ENCODE measurements at places on chromosomes 11 and 22.

DNA sequence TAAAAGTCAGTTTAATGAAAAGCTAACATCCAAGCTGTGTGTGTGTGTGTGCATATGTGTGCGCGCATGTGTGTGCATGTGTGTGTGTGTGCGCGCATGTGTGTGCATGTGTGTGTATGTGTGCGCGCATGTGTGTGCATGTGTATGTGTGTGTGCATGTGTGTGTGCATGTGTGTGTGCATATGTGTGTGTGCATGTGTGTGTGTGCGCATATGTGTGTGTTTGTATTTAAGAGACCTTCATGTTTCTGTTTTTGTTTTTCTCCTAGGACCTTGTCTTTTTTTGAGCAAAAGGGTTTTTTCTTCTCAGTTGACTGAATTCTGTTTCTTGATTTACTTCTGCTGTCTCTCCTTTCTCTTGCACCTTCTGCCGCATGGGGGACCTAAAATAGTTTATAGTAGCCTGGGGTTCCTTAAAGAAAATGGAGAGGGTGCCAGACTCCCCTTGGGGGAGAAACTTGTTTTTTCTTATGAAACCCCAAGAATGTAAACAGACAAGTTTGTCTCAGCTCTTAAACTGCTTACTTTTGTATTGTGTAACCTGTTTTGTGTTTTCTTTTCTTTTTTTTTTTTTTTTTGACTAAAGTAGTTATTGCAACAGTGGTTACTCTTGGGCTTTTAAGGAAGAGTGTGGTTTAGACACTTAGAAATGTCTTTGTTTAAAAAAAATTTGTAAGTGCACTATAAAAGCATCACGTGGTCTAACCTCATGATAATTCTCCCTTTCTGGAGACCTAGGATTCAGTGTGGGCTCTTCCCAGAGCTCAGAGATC is 53.0 kb downstream of the OSBPL5 start:
- no peak for DNase-seq

- no peak for DNase-seq
Measured at GRCh38 chr22:28779833-28780232, 7.3 kb downstream of the CCDC117 start.

DNA sequence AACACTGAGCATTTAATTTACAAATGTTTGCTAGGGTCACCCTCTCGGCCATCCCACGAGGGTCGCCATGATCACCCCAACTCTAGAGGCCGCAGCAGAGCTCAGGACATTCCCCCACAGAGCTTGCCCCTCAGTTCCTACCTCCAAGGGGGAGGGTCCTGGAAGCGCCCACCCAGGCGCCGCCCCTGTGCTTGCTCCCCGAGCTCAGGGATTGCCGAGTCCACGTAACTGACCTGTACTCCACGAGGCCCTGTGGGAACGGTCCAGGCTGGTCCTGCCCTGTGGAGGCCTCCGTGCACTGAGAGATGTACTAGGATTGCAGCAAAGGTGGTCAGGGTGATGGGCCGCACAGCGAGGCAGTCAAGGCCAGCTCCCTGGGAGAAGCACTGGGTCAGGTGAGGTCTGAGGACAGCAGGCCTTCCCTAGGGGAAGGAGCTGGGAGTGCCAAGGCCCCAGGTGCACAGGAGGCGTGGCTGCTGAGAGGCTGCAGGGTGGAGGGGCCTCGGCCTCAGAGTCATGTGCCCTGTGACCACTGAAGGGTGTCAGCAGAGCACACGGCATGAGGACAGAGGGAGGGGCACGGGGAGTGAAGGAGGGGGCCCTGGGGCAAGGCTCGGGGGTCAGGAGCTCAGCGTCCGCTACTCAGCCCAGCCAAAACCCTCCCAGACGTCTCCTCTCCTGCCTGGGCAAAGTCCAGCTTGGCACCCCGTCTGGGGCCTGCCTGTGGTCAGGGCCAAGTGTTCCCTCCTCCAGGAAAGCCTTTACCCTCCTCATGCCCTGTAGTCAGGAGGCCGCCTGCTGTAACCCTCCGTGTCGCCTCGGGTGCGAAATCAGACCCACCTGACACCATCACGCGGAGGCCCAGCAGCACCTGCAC is 2.4 kb upstream of the MIOX start:
- DNase-seq: no peak

GRCh38 chr11:66432597-66432996 is 6.1 kb downstream of the MRPL11 start:
- DNase-seq: no peak

DNA sequence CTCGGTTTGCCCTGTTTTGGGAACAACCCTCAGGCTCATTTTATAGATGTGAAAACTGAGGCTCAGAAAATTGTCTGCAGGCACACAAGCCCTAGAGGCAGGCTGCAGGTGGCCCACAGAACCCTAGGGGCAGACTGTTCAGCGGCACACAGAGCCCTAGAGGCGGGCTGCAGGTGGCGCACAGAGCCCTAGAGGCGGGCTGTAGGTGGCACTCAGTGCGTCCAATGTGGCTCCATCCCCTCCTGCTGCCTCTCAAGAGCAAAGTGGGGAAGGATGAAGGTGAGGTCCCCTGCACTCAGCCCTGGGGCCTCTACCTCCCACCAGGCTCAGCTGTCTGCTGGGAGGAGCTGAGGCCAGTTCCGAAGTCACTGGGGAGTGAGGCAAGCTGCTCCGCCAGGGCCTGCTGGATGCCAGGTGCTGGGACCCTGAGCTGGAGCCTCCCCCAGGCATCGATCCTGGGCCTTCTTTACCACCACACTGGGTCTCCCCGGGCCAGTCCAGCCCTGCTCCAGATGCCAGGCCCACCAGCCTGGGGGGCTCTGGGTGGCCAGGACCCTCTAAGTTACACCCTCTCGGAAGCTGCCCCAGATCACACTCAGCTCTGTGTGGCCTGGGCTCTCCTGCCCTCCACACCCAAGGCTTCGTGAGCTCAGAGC is 2.3 kb downstream of the ACY3 start:
- DNase-seq: peak; percentile 65

GRCh38 chr11:19263333-19263732 is 22.6 kb upstream of the E2F8 start:
- DNase-seq: no peak

DNA sequence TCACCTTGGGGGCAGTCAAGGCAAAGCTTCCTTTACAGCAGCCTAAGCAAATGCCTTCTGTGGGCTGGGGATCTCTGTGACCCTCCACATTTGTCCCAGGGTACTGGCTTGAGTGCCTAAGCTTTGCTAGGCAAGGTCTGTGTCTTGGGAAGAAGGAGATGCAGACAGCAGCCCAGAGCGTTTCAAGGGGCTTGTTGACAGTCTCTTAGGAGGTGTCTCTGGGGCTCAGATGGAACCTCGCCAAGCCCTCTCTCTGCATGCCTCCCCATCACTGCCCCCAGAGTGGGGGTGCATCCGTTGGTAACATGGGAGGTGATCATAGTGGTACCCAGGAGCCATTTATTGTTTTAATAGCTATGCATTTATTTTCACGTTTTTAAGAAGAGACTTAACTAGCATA is 29.1 kb upstream of the TMPRSS4 start:
- DNase-seq: no peak

DNA sequence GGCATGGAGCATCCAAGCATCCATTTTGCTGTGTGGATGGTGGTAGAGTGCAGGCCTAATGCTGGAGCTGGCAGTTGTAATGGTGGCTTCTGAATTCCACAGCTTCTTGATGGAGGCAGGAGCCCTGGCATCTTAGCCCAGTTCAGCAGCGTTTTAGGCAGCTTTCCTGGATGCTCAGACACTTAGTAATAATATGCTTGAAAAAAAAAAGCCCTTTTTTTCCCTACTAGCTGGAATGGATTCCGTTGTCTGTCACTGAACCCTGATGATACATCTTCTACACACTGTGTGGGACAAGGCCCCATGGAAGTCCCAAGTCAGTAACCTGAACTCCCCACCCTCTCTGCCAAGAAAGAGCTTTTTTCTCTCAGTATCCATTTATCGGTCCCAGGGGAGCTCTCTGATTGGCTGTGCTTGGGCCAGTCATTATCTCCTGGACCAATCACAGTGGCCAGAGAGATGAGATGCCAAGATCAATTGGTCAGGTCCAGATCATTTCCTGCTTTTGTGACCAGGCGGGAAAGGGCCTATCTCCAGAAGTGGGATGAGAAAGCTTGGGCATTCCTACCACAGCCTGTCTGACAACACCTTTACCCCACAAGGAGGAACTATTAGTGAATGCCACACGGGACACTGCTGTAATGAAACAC is 34.2 kb downstream of the MCM5 start:
- no peak for DNase-seq

- no peak for DNase-seq
Measured at GRCh38 chr11:29256580-29256979, 760.2 kb downstream of the KCNA4 start.

DNA sequence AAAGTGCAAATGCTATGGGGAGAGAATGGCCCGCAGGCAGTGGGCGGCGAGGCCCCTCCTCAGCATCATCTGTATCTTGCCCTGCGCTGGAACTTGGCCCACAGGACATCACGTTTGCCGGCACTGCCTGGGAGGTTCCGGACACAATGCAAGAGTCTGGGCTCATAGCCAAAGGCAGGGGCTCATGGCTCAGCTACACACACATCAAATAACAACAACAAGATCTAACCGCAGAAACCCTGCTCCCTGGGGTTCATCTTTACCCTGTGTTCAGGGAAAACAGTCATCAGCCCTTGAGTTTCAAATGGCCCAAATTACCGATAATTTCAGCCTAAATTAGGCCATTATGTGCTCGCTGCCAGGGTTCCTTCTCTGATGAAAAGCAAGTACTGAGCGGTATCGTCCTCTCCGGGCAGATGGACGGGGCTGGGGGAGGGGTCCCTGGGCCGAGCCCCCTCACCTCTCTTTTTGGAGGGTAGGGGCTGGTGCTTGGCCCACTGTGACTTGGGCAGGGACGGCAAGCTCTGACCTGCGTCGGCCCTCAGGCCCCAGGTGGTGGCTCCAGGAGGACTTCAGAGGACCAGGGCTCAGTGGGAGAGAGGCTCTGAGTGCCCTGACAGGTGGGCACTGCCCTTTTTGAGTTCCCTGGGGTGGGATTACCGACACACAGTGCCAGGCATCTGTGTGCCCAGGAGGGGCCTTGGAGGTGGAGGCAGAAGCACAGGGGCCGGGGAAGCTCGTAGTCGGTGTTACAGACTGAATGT is 25.0 kb upstream of the GAL start:
- no peak for DNase-seq

DNA sequence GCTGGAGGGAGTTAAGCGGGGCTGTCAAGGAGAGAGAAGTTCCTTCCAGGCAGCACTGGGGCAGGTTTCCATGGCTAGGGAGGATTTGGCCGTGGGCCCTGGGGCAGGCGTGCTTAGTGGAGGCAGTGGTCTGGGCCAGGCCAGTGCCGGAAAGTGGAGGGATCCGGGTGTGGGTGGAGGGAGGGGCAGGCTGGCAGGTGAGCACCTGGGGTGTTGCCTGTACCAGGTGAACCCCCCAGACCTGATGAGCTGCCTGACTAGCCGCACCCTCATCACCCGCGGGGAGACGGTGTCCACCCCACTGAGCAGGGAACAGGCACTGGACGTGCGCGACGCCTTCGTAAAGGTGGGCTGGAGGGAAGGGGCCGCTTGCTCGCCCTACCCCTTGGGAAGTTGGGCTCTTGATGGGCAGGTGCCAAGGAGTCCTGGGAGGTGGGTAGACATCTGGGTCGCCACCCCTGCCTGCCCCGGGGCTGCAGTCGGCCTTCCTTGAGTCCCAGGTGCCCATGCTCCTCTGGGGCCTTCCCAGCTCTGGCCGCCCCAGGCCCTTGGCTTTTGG is 32.0 kb downstream of the MYO7A start:
- DNase-seq: no peak

DNA sequence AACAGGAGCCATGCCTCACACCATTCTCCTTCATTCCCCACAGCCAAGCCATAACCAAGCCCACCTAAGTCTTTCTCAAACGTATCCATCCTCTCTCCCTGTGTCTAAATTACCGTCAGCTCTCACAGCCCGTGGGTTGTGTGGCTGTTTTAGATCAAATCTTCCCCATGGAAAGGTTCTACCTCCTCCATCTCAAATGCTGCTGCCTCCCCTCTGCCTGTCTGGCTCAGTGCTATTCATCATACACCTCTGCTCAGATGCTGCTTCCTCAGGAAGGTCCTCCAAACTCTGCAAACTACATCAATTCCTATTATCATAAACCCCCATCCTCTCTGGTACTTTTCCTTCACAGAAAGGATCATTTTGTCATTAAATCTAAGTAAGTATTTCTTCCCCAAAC is 15.1 kb downstream of the NFRKB start:
- no peak for DNase-seq

DNA sequence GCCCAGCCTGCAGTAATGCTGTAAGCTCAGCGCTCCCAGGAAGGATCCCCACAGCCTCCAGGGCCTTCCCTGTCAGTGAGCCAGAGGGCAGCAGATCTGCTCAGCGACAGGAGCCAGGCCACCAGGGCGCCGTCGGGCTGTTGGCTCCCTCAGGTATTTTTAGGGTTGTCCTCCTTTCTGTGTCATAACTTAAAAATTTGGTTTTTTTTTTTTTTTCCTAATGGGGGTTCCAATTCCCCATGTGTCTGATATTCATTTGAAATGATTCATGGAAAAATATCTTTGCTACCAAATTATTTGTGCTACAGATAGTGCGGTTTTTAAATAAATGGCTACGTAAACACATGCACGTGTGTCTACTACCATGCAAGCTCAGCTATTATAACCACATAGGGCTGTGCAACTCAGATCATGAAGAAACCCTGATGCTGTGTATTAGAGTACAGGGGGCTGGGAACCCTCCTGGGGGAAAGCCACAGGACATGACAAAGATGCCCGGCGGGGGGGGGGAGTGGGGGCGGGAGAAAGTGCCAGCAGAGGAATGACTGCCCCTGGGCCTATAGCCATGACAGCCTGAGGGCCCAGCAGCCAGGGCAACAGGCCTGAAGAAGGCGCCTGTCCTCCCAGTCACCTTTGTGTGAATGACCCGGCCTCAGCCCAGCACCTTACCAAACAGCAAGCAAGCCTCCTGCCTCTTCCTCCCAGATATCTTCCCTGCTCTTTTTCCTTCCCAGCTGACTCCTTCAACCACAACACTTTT is 89.3 kb downstream of the NAT10 start:
- DNase-seq: no peak

DNA sequence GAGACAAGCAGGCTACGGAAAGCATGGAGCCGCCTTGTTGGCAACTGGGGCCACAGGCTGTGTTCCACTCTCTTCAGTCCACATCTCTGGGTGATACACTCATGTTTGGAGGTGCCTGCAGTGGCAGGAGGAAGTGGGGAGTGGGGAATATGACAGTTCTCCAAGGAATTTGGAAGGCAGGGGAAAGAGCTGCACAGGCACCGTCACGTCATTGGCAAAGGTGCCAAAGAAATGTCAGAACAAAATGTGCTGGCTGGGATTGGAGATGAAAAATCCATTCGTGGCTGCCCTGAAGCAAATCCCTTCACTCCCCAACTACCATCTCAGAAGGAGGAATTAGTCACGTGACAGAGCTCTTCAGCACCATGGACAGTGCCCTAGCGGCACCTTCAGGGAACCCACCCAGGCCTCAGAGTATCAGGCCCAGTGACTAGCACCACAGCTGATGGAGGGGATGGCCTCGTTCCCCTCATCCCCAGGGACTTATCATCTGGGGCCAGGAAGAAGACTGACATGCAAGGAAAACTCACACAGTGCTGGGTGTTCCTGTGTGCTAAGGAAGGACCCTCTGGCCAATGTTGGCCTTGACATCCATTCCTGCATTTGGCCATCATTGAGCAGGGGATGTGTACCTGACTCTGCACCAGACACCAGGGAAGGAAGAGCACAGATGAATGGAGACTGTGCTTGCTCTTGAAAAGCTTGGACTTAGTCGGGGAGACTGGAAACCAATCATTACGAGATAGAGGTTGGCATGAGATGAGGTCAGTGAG is 48.5 kb upstream of the PRDM11 start:
- no peak for DNase-seq

GRCh38 chr22:50712341-50713007 is 25.5 kb upstream of the ACR start:
- DNase-seq: no peak

- DNase-seq: no peak
Measured at GRCh38 chr11:12269446-12270214, 107.7 kb upstream of the PARVA start.

- DNase-seq: no peak
Measured at GRCh38 chr11:8586805-8587204, 7.2 kb downstream of the STK33 start.
